ENCODE measurements at places on chromosomes 2 and 18. TPM values are rescaled to one million over a fixed set of nuclear protein-coding genes. Genes with fewer than 3 reads are reported as not detected.

DNA sequence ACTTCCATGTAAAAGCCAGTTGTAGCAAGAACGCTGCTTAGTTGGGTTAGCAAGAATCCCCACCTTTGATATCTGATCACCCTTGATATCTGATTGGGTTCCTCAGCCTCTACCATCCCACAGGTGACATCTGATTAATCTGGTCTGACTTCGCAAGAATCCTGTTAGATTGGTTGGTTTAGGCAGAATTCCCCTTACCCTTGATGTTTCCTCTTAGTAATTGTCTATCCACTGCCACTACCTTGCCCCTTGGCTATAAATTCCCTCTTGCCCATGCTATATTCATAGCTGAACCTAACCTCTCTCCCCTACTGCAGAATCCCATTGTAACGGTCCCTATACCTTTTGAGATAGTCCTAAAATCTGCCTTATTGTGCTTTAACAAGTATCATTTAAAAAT, 33.1 kb downstream of the PRKRA start:
- no peaks in the 10 kb centered on the region for H3K36me3 ChIP-seq
- no peaks in the 10 kb centered on the region for H3K4me1 ChIP-seq
- no peaks in the 10 kb centered on the region for H3K27me3 ChIP-seq
- no peak overlapping the region for H3K4me3 ChIP-seq
- no peak for DNase-seq

CCDC68 gene
- 8.6 TPM for total RNA-seq

GALNT14 gene
- not detected for total RNA-seq

REG1B gene
- not detected for total RNA-seq

- H3K36me3 ChIP-seq, result no peaks in the 10 kb centered on the region
- H3K27me3 ChIP-seq, result no peaks in the 10 kb centered on the region
- H3K4me3 ChIP-seq, result no peak overlapping the region
- no peak overlapping the region for H3K27ac ChIP-seq
Observed at GRCh38 chr2:150917961-150918713, 343.5 kb downstream of the RBM43 start.

DNA sequence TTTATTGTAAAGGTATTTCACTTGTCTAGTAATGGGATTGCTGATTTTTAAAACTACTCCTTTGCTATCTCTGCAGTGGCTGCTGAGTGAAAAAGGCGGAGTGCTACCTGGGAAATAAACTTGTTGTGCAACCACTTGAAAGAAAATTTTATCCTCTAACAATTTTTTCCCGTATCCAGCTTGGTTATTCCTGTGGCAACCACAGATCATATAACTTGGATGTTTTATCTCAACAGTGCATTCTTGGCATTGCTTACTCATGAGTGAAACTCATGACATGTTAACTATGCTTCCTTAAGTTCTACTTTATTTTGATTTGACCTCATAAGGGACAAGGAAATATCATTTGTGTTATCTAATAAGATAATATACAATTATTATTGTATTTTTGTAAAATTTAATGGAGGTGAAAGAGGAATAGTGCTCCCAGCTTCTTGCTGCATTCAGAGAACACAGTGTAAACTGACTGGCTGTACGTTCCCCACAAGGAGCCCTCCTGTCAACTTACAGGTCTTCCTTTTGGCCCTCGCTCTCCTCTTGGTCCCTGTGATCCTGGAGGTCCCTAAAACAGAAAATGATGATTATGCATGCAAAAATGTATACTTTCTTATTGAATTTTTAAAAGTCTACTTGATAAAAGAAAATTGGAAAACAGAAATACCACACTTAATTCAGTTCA, 82.7 kb downstream of the COL5A2 start:
- peaks cover 8% of the 10 kb centered on the region for H3K4me1 ChIP-seq
- no peak overlapping the region for H3K4me3 ChIP-seq
- no peaks in the 10 kb centered on the region for H3K27me3 ChIP-seq
- no peak overlapping the region for H3K27ac ChIP-seq

- H3K27ac ChIP-seq, result no peak overlapping the region
- H3K36me3 ChIP-seq, result no peaks in the 10 kb centered on the region
- DNase-seq, result no peak
- H3K4me3 ChIP-seq, result no peak overlapping the region
Observed at GRCh38 chr2:167183931-167184330, 295.7 kb downstream of the XIRP2 start.

- H3K27ac ChIP-seq, result no peak overlapping the region
- no peaks in the 10 kb centered on the region for H3K27me3 ChIP-seq
- H3K4me1 ChIP-seq, result no peaks in the 10 kb centered on the region
- no peak overlapping the region for H3K4me3 ChIP-seq
- H3K36me3 ChIP-seq, result no peaks in the 10 kb centered on the region
Observed at GRCh38 chr2:115122701-115123100, 680.3 kb downstream of the DPP10 start.

DRC1 gene
- 1.9 TPM for total RNA-seq

DNA sequence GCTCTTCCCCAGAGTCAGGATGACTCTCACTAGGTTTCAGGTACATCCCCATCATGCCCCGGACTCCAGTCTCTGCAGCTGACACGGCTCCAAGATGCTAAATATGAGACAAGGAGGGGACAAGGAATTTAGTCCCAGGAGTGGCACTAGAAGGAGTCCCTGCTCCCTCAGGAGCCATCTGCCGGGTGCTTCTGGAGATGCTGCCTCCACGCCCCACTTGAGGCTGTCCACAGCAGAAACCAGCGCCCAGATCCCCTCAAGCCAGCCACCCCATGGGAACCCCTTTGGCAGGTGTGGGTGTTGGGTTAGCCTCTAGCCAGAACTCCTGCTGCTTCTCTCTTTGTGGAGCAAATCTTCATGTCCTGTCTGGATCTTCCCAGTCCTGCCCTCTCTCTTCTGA, 40.3 kb downstream of the BCL11A start:
- H3K4me3 ChIP-seq, result no peak overlapping the region
- no peaks in the 10 kb centered on the region for H3K36me3 ChIP-seq
- DNase-seq, result no peak
- H3K27ac ChIP-seq, result no peak overlapping the region
- no peaks in the 10 kb centered on the region for H3K4me1 ChIP-seq

SLC4A5 gene
- 6.7 TPM for total RNA-seq

- H3K4me1 ChIP-seq, result no peaks in the 10 kb centered on the region
- H3K27ac ChIP-seq, result no peak overlapping the region
- H3K4me3 ChIP-seq, result no peak overlapping the region
- no peak for DNase-seq
Observed at GRCh38 chr2:236402033-236402790, 138.0 kb upstream of the ASB18 start.

FAM237A gene
- not detected for total RNA-seq

SEMA4F gene
- 6.6 TPM for total RNA-seq

DNA sequence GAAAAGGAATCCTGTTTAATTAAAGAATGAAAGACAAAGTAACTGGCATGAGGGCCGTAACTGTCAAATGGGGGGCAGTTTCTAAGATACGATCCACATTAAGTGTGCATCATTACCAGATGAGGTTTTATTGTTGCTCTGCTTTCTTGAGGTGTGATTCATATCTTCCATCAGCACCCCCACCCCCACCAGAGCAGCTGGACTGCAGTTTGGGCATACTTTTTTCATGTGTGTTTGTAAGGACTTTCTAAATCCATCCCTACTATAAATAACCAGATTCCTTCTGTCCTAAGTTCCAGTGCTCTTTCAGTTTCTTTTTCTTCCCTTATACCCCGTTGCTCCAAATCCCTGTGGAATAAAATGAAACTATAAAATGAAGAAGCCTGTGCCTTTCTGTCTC, 142.1 kb downstream of the CDCA7 start:
- H3K27me3 ChIP-seq, result no peaks in the 10 kb centered on the region
- H3K4me1 ChIP-seq, result no peaks in the 10 kb centered on the region
- H3K27ac ChIP-seq, result no peak overlapping the region
- H3K4me3 ChIP-seq, result no peak overlapping the region
- DNase-seq, result no peak

- peak overlapping the region; percentile 57 for H3K27ac ChIP-seq
- no peaks in the 10 kb centered on the region for H3K27me3 ChIP-seq
- no peaks in the 10 kb centered on the region for H3K4me1 ChIP-seq
- no peak for DNase-seq
- H3K4me3 ChIP-seq, result no peak overlapping the region
Observed at GRCh38 chr2:69080071-69080470, 67.1 kb downstream of the ANTXR1 start.

- no peaks in the 10 kb centered on the region for H3K36me3 ChIP-seq
- H3K4me1 ChIP-seq, result no peaks in the 10 kb centered on the region
- no peak for DNase-seq
- no peak overlapping the region for H3K27ac ChIP-seq
- no peak overlapping the region for H3K4me3 ChIP-seq
Observed at GRCh38 chr18:77749089-77749488, 499.4 kb downstream of the GALR1 start.

- no peaks in the 10 kb centered on the region for H3K27me3 ChIP-seq
- no peak overlapping the region for H3K27ac ChIP-seq
- no peaks in the 10 kb centered on the region for H3K36me3 ChIP-seq
- DNase-seq, result no peak
- no peak overlapping the region for H3K4me3 ChIP-seq
- no peaks in the 10 kb centered on the region for H3K4me1 ChIP-seq
Observed at GRCh38 chr18:35549564-35549963, 32.0 kb upstream of the GALNT1 start.

GRCh38 chr2:184780384-184780783, 182.1 kb downstream of the ZNF804A start:
- no peak overlapping the region for H3K4me3 ChIP-seq
- no peaks in the 10 kb centered on the region for H3K36me3 ChIP-seq
- H3K27me3 ChIP-seq, result no peaks in the 10 kb centered on the region
- no peak for DNase-seq
- H3K27ac ChIP-seq, result no peak overlapping the region

DNA sequence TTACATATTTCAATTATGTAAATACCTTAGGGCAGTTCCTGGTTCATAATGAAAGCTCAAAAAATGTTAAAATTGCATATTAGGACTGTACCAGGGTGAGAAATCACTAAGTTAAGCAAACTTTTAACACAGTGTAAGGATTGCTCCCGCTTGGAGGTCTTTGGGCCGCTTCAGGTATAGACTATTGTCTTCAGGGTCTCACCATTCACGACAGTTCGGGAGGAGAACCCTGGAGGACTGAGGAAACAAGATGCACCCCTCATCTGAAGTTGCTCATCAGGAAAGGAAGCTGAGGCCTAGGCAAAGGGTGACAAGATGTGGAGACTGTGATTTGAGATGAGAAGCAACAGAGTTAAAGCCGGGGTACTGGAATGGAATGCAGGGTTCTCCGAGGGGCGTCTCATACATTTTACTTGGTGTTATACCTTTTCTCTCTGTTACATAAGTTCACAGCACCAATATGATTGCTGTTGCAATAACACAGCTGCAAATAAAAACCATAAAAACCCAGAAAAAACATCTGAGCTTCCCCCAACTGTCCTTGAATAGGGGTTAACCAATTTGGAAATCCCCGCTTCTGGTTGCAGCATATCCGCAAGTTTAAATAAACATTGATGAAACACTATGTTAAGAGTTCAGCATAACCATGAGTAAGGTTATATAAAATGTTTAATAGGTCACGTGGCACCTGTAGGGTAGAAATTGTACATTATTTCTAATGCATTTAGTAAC, 40.1 kb downstream of the FBXO48 start:
- H3K27me3 ChIP-seq, result no peaks in the 10 kb centered on the region
- no peak overlapping the region for H3K4me3 ChIP-seq
- no peak for DNase-seq
- no peaks in the 10 kb centered on the region for H3K4me1 ChIP-seq
- H3K36me3 ChIP-seq, result no peaks in the 10 kb centered on the region

SH3YL1 gene
- total RNA-seq, result 113 TPM

DNA sequence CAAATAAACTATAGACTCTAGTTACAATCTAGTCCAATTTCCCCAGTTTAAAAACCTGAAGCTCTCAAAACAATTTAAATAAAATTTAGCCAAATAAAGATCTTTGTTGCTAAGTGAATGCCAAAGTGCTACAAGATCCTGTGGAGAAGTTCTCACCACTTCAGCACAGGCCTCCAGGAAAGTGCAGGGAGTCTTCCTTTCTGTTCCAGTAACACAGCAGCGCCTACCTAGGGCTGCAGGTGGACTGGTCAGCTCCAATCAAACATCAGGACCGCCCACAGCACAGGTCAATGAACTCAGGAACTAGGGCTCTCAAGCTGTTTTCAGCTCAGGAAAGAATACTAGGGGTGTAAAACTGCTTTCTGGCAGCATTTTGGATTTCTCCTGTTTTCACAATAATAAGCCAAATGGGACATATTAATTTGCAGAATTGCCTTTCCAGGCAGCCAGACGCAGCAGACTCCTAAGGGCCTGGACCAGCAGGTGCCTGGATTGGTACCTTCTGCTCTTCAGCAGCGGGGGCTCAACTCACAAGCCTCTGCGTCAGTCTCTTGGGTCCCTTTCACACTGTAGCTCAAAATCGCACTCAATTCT, 1.5 kb downstream of the FAM110C start:
- H3K4me1 ChIP-seq, result no peaks in the 10 kb centered on the region
- H3K36me3 ChIP-seq, result no peaks in the 10 kb centered on the region
- H3K27me3 ChIP-seq, result no peaks in the 10 kb centered on the region
- H3K27ac ChIP-seq, result peak overlapping the region; percentile 90
- no peak for DNase-seq

SPDYA gene
- 7.3 TPM for total RNA-seq

DNA sequence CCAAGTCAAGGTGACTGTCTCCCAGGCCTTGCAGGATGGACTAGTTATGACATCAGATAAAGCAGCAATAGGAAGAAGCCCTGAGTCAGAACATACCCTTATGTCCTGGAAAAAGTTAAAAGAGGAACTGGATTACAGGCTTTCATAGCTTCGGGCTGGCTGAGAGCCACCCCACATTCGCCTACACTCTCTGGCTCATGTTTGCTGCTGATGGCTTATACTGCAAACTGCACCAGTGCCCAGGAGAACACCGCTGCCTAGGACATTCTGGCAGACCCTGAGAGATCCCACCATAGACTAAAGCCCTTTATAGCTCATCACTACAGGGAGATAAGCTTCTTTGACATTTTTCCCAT, 20.3 kb downstream of the SLC8A1 start:
- H3K4me1 ChIP-seq, result peaks cover 3% of the 10 kb centered on the region
- peak overlapping the region; percentile 48 for H3K27ac ChIP-seq
- no peaks in the 10 kb centered on the region for H3K27me3 ChIP-seq
- no peak for DNase-seq
- no peaks in the 10 kb centered on the region for H3K36me3 ChIP-seq
- no peak overlapping the region for H3K4me3 ChIP-seq

GALR1 gene
- total RNA-seq, result not detected

Measured in uterus (tissue), 4 donors.